Stimulated activated naive CD4-positive, alpha-beta T cell (primary cell): ENCODE measurements at places on chromosomes 4 and X.

- no peak for DNase-seq
Observed at GRCh38 chrX:53128097-53128749, 34.3 kb downstream of the KANTR start.

DNA sequence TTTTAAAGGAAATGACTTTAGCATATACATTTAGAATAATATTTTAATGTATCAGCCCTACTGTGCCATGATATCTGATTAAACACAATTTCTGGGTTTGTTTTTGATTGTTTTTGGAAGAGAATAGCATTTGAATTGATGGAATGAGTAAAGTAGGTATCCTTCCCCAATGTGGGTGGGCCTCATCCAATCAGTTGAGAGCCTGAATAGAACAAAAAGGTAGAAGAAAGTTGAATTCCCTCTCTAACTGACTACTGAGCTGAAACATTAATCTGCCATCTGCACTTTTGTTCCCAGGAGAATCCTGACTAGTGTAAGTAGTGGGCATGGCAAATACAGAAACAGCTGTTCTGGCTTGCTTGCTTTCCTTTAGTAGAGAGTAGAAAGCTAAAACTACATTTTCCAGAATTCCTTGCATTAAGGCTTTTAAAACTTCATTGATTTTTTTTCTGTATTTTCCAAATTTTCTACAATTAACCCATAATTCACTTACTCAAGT lies 9.7 kb upstream of the SEC24D start:
- no peak for DNase-seq

GRCh38 chrX:148872881-148873280 lies 372.5 kb downstream of the AFF2 start:
- no peak for DNase-seq

- DNase-seq: no peak
Observed at GRCh38 chrX:69074726-69075125, 90.5 kb downstream of the PJA1 start.

DNA sequence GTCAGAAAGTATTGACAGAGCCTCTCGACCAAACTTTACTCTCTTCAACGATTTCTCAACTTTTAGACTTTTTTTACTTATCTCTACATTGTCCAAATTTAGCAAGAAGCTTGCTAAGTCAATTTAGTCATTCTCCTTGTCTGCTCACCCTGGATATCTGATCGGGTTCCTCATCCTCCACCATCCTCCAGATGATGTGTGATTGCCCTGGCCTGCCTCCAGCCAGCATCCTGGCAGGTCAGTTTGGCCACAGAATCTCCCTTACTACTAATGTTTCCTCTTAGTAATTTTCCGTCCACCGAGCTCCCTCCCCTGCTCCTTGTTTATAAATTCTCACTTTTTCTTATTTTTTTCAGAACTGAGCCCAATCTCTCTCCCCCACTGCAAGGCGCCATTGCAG lies 167.9 kb upstream of the ZFP42 start:
- DNase-seq: no peak

- DNase-seq: no peak
Observed at GRCh38 chrX:55919367-55920221, 202.0 kb downstream of the RRAGB start.

DNA sequence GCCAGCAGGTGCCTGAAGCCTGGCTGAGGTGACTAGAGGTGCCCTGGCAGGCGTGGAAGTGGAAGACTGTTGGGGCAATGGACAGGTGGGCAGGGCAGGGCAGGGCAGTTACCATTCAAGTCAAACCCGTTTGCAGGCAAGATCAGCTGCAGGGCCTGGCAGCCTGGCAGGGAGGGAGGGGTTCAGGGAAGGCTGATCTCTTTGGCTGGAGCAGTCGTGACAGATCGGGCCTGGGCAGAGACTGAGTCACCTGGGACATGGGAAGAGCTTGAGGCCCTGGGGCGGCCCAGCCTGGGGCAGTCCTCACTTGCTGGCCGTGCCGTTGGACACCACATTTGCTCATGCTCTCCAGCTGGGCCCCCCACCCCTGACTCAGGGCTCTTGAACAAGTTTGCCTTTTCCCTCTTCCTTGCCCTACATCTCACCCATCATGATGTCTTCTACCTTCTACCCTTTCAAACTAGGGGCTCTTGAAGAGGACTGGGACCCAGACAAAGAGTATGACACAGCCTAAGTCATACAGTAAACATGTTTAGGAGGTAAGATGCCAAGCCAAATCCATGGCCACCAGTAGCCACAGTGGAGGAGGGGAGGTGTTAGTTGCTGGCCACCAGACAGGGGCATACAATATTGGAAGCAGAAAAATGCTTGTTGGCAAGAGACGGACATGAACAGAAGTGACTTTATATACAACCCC lies 2.0 kb upstream of the ZNF185 start:
- DNase-seq: no peak

GRCh38 chrX:45872480-45872879 lies 671.8 kb upstream of the DIPK2B start:
- no peak for DNase-seq

GRCh38 chr4:162497564-162498167 lies 333.9 kb upstream of the FSTL5 start:
- DNase-seq: no peak

- no peak for DNase-seq
Observed at GRCh38 chr4:141768954-141769353, 132.6 kb downstream of the IL15 start.

DNA sequence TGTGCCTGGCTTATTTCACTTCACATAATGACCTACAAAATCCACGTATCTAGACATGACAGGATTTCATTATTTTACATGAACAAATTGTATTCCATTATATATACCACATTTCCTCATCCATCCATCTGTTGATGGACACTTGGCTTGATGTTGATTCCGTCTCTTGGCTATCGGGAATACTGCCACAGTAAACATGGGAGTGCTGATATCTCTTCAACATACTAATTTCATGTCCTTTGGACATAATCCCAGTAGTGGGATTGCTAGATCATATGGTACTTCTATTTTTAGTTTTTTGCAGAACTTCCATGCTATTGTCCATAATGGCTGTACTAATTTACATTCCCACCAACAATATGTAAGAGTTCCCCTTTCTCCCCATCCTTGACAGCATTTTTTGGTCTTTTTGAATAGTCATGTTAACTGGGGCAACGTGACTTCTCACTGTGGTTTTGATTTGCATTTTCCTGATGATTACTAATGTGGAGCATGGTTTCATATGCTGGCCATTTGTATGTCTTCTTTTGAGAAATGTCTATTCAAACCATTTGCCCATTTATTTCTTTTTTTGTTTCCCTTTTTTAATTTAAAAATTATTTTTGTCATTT lies 68.9 kb downstream of the HTRA3 start:
- no peak for DNase-seq

DNA sequence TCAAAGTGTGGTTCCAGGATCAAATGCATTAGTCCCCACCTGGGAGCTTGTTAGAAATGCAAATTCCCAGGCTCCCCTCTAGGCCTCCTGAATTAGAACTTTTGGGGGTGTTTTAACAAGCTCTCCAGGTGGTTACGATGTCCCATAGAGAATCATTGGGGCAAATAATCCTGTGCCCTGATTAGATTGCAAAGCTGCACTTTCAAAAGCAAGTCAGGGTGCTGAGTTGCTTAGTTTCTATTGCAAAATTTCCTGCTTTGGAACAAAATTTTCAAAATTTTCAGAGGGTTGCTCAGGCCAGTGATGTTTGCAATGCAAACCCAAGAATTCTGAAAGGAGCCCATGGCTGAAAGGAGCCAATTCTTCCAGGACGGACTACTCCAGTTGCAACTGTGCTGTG lies 71.0 kb downstream of the MGST2 start:
- DNase-seq: no peak

DNA sequence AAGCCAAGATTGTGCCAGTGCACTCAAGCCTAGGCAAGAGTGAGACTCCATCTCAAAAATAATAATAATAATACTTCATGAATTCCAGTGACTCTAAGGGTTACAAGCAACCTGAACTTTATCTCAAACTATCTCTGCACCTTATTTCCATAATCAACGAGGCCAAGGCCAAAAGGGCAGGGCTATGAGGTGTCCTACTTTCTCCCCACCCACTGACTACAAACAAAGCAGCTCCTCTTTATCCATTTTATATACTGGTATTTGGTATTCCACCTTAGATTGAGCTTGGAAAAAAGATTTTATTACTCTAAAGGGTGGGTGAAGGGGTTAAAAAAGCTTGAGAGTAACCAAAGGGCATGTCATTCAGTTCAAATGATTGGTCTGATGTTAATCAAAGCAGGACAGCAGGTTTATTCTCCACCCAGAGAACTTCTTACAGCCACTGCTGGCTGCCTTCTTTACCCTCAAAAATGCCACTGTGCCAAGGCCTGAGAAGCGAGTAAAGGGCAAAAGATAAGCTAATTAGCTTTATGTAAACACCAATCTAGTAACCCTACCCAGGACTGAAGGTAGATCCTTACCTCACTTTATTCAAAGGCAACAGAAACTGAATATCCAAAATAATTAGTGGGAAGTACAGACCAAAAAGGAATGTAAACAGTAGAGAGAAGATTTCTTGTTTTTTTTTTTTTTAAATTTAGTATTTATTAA lies 28.2 kb downstream of the APOO start:
- no peak for DNase-seq

GRCh38 chr4:144104509-144105130 lies 35.9 kb downstream of the GYPA start:
- DNase-seq: no peak
